T-helper 1 cell (primary cell): ENCODE measurements at places on chromosomes 16 and 17.
A peak's percentile ranks its signal among the peaks of the same experiment; 100 is the strongest.

DNA sequence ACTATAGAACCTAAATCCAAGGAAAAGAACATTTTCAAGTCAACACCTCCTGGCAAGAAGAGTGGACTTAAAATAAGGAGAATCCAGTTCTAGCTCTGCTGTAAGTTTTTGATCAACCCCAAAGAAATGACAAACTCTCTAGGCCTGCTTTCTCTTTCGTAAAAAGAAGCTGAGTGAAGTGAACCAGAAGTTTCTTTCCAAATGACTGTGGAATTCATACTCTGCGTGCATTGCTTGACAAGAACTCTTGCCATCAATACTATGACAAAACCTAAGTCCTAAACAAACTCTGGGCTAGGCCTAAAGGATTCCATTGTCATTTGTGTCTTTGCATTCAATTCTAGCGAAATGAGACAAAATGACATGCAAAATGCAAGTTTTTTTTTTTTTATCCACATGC is 187.5 kb upstream of the SOX9 start:
- DNase-seq = no peak

GRCh38 chr17:37671824-37672547 is 28.7 kb upstream of the DDX52 start:
- DNase-seq = no peak

DNA sequence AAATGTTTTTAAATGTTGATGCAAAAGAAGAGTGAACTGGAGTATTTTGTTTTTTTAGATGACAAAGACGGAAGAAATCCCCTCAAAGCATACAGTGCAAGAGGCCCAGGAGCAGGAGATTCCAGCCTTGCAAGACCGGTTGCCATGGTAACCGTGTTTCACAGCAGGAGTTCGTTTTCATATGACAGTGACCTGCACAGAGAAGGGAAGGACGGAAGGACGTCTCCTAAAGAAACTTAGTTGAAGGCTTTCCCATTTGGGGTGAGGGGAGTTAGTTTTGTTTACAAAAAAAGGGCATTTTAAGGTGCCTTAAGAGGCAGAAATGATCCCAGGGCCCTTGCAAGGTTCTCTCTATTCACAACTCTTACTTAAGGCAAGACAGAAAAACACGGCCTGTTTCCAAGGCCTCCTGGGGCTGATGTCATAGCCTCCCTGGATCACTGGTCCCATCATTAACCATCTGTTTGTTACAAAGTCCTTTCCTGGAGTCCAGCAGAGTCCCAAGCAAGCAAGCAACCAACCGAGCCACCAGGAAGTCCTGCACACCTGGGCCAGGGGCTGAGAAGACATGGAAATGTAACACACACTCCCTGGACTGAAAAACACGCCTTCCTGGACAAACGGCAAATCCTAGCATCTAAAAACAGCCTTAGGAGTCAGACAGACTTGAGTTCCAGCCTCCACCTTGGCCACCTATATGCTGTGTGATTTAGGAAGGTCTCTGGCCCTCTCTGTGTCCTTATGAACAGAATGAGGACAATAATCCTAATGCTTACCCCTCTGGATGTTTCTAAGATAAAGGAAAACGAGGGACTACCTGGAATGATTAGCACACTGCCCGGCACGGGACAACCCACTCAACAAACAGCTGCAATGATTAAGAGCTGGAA is 30.3 kb upstream of the RPH3AL start:
- DNase-seq = no peak

- DNase-seq = no peak
Observed at GRCh38 chr17:33121272-33121671, 129.6 kb downstream of the SPACA3 start.

DNA sequence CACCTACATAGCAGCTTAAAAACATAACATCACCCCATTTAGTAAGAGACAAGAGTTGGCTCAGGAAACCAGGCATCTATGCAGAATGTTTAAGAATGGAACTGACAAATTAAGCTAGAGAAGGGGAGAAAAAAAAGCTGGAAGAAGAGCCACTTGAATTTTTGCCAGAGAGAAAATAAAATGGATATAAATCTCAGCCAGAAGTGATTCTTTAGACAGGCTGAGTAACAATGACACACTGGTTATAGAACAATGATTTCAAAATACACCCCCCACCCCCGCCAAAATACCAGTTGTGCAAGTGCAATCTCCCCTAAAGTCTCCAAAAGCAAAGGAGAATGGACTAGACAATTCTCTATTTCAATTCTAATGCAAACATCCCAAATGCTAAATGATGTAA is 22.4 kb downstream of the LSM12 start:
- no peak for DNase-seq

DNA sequence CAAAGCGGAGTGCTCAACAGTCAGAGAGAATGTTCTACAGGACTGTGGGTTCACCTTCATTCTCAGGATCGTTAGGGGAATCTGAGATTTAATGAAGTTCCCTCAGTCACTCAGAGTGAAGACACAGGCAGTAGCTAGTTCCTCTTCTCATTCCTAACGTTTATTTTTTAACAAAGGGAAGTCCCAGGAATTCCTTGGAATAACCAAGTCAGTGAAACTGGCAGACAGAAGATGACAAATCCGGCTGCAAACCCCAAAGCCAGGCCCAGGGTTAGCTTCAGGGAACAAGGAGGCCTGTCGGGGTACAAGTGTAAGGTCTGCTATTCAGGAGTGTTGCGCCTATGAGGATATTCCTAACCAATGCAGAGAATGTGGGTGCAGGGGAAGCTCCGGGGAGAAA is 42.0 kb downstream of the COTL1 start:
- no peak for DNase-seq

DNA sequence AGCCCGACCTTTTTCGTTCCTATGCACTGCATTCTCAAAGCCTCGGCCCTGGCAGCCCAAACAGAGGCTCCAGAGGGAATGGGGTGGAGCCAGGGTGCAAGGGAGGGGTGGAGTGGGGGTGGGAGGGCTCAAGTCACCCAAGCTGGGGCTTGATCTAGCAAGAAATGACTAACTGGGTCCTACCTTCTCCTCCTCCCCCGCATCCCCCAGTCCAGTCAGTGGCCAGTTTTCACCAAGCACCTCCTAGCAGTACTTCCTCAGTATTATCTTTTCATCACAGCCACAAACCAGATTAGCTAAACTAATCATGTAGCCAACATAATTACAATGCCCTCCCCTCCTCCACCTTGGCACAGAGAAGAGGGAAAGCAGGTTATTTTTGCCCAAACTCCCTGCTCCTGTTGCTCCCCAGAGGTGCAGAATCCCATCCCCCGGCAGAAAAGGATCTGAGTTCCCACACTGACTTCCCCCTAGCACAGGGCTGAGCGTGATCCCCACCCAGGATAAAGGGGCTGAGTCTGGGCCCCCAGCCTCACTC is 2.2 kb downstream of the JUP start:
- DNase-seq = no peak

DNA sequence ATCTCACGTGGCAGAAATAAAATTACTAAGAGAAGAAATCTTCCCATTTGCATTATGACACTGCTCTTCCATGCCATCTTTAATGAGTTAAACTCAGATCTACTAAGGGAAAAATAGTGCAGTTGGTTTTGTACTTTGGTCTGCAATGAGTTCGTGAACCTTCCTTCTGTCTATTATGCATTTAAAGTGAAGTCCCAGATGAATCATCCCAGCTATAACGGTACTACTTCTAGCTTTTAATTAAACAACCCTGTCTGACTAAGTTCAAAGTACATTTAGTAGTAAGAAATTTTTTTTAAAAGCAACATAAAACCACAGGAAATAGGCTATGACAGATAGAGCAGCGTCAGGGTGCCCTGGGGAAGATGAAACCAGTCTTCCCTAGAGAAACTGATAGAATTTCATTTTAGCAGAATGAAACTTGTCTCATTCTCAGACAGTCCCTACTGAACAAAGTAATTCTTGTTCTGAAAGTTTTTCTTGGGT is 1.8 kb downstream of the TMIGD1 start:
- peak; percentile 16 for DNase-seq

DNA sequence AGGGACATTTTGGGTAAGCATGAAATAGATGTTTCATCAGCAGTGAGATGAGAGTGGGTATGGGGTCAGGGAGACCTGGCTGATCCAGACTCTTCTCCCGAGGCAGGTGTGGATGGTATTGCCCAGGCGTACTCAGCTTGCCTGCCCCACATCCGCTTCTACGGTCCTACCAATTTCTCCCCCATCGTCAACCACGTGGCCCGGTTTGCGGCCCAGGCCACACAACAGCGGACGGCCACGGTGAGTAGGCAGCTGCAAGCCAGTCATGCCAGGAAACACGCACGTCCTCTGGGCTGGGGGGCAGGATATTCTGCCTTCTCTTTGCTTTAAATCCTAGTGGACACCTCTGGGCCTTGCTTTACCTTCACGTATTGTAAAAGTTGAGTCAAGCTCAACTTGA is 44.7 kb downstream of the CPNE2 start:
- DNase-seq = no peak

DNA sequence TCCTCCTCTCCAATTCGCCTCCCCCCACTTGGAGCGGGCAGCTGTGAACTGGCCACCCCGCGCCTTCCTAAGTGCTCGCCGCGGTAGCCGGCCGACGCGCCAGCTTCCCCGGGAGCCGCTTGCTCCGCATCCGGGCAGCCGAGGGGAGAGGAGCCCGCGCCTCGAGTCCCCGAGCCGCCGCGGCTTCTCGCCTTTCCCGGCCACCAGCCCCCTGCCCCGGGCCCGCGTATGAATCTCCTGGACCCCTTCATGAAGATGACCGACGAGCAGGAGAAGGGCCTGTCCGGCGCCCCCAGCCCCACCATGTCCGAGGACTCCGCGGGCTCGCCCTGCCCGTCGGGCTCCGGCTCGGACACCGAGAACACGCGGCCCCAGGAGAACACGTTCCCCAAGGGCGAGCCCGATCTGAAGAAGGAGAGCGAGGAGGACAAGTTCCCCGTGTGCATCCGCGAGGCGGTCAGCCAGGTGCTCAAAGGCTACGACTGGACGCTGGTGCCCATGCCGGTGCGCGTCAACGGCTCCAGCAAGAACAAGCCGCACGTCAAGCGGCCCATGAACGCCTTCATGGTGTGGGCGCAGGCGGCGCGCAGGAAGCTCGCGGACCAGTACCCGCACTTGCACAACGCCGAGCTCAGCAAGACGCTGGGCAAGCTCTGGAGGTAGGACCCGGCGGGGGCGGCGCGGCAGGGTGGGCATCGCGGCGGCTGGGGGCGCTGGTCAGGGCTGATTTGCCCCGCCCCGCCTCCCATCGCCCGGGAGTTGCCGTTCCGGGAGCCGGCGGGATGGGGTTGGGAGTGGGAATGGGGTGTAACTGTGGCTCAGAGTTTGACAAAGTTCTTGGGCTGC is 567 bp downstream of the SOX9 start:
- DNase-seq = no peak

DNA sequence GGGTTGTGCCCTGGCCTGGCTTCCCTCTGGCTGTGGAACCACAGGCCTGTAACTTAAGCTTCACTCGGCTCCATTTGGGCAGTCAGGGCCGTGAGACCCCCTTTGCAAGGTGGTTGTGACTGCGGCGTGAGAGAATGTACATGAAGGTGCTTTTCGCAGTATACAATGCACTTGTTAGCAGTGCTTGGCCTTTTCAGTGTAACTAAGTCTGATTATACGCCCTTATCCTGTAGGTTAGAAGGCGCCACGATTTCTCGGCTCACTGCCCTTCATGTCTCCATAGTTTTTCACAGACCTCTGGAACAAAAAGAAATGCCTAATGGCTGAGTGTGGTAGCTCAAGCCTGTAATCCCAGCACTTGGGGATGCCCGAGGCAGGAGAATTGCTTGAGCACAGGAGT is 13.3 kb downstream of the SAP30BP start:
- DNase-seq = no peak

DNA sequence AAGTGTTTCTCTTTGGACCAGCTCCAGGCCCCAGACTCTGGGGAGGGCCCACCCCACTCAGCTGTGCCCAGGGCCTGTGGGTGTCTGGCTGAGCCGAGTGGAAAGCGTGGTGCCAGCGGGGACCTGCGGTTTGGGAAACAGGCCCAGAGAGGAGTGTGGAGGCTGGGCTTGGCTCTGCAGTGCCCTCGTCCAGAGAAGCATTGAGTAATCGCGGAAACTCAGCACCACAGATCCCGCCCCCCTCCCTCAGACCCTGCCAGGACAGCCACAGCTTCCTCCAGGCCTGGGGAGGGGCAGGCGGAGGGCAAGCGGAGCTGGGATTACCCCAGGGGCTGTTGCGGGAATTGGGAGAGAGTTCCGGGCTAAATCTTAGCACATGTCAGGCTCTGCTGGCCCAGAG is 14.6 kb upstream of the PITPNA start:
- DNase-seq = no peak

- no peak for DNase-seq
Observed at GRCh38 chr17:79695293-79695790, 35.4 kb upstream of the ENPP7 start.

GRCh38 chr17:55663400-55663799 is 59.3 kb downstream of the TMEM100 start:
- DNase-seq = no peak

DNA sequence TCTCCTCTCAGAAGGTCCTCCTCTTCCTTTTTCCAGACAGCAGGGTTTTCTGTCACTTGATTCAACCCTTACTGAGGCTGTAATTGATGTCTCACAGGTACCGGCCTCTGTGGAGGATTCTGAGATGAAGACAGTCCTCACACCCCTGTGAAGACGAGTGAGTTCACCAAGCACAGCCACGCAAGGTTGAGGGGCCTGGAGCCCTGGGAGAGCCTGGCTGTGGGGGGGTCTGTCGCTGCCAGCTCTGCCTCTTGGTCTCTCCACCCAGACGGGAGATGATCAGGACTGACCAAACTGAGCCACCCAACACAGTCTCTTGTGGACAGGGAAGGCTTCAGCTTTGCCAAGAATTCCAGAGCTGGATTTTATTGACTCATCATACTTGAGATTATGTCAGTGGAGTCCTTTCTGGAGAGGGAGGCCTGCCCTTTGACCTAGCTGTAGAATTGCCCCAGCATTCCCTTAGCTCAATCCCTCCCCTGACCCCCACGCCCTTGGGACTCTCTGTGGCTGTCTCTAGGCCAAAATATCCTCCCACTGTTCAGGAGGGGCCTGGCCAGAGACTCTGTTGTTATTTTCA is 51.1 kb upstream of the CRHR1 start:
- no peak for DNase-seq

GRCh38 chr16:30694926-30695693 is 3.9 kb upstream of the SRCAP start:
- DNase-seq = no peak
